Fibroblast of skin of left biceps (primary cell): ENCODE measurements at places on chromosomes 3 and 15.

DNA sequence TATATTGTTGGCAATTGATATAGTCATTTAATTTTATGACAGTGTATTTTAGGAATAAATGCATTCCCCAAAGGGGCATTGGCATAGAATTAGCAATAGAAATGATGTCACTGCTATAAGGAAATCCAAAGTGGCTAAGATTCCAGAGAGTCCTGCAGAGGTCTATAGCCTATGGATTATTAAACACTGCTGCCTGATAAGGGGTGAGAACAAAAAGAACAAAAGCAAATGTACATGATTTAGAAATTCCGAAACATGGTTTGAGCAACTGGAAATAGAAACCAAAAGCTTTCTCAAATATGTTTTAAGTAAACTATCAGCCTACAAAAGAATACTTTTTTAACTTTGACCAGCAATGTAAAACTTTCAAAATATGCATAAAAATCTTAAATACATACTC is 280.1 kb upstream of the RASGRP1 start:
- DNase-seq: no peak

- DNase-seq: no peak
Measured at GRCh38 chr3:33658991-33659848, 58.8 kb downstream of the CLASP2 start.

GRCh38 chr3:154584974-154585373 is 155.0 kb upstream of the GPR149 start:
- DNase-seq: no peak

DNA sequence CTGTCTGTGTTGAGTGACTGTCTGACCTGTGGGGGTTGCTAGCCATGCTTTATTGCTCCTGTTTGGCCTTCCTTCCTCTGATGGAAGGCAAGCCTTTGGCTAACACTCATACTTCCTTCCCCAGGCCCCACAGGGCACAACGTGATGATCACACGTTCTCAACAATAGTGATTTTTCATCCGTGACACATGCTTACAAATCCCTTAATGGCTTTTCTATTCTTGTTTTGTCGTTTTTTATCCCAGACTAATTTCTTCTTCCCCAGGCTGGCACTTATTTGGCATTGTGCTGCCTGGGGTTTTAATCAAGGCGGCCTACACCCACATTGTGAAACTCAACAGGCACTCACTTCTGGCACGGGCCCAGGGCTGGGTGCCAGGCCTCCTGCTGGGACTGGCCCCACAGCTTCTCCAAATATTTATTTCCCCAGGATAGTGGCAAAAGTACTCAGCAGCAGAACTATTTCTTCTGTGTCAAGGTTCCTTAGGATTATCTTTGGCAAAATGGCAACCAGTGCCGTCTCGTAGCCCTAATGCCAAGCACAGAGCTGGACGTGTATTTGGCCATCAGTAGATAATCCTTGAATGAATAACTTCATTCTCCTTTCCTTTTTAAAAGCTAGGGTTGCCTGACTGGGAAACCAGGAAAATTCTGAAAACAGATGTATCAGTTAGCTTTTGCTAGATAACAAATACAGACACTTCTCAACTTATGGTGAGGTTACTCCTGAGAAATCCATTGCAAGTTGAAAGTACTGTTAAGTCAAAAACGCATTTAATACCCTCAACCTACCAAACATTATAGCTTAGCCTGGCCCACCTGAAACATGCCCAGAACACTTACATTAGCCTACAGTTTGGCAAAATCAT is 30.6 kb downstream of the CMTM7 start:
- DNase-seq: no peak

- DNase-seq: no peak
Measured at GRCh38 chr3:196654735-196655090, 15.2 kb downstream of the NRROS start.

- DNase-seq: no peak
Measured at GRCh38 chr3:16323737-16324136, 58.7 kb downstream of the OXNAD1 start.

GRCh38 chr15:23074684-23075083 is 35.3 kb upstream of the TUBGCP5 start:
- no peak for DNase-seq

DNA sequence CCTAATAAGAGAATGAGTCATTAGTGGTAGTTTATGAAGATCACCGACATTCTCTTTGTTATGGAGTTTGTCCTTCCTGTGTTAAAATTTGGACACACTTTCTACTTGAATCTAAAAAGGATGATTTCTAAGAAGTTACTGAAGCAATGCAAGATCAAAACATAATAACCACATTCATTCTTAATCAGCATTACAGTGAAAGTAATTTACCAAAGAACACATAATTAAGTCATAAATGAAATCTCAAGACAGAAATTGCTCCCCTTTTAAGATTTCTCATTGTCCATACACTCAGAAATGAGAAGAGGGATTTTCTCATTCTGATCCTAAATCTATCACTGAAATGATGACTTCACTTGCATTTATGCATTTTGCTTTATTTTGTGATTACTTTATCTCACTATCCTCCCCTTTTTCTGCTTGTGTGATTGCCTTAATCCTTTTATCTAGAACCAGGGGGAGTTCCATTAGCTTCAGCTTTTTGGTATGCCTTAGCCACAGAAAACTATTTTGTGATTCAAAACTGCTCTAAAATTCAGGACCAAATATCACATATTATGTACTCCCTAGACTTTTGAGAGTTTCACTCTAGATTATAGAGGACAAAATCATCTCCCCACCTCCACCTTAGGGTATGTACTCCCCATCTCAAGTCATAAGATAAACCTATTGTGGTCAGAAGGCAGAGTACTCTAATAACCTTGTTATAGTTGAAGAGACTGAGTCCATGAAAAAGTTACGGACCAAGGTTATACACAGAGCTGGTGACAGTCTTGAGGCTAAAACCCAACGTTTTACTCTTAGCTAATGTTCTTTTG is 817.6 kb upstream of the CFAP20DC start:
- no peak for DNase-seq

GRCh38 chr3:23979569-23979968 is 34.5 kb downstream of the NR1D2 start:
- no peak for DNase-seq

DNA sequence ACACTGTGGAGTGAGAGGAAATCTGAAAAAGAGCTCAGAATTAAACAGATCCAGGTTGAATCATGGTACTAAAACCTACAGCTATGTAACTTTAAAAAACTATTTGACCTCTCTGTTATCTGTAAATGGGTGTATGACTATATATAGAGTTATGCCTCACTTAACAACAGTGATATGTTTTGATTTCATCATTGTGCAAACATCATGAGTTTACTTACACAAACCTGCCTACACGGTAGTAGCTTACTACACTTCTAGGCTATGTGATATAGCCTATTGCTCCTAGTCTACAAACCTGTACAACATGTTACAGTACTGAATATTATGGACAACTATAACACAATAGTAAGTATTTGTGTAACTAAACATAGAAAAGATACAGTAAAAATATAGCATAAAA is 191.6 kb upstream of the MEIS2 start:
- no peak for DNase-seq

- no peak for DNase-seq
Measured at GRCh38 chr3:50466177-50466576, 37.3 kb downstream of the CACNA2D2 start.

DNA sequence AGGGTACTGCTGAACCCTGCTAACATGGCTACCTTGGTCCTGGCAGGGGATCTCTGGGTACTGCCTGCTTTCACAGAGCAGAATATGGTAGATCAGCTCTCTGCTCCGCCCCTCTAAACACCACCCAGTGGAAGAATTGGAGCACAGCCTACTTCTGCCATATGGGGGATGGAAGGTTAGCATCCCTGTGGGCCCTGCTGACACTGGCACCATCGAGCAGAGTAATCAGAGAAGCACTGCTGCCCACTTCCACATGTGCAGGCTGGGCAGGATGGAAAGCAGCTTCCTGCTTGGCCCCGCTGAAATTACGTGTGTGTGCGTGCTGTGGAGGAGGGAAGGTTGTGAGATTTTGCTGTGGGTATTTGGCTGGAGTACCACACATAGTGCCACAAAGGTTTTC is 24.8 kb downstream of the CCR1 start:
- DNase-seq: no peak

GRCh38 chr3:125028657-125029056 is 27.1 kb downstream of the HEG1 start:
- DNase-seq: no peak

DNA sequence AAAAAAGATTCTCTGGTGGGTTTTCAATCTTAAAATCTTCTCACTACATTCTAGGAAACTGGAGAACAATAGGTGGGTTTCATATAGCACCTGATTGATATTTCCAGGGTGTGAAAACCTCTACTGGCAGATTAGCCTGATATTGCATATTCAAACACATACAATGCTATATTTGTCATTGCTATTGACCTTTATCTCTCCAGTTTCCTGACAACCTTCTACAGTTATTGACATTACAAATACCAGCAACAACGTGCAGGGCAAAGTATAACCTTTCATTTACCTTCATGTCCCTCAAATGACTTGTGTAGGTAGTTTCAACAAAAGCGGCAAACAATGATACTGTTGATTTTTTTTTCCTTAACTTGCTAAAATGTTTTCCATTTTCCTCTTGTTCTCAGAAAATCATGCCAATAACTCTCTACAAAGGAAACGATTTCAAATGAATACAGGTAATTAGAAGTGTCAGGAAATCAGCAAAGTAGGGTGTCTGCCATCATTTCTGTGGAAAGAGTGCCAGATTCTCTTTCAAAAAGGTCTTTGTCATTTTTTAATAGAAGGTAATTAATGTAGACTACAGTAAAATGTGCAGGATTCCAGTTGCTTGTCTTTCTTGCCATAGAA is 72.6 kb upstream of the CDIN1 start:
- no peak for DNase-seq

DNA sequence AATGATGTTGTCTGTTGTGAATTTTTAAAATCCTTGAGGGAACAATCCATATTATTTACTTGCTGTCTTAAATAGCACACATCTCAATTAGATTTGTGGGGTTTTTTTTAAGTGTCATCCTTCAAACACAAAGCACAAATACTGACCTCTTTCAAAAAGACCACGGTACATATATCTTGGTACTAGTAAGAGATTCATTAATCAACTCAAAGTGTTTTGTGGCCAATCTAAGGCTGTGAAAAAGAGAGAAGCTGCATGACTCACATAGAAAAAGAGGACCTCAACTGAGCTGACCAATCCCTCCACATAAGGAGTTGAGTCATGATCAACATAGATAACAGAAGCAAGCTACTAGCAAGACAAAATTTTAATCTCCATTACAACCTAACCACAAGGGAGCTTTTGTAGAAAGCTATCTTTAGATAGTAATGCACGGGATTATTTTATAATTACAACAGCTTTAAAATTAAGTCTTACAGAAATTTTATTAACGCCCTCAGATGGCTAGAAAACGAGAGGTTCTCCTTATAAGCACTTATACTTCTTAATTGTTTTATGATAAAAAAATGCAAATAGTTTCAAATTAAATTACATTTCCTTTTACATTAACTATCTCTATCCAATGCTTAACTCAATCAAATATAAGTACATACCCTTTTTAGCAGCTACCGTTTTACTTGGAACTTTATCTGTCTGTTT is 60.5 kb downstream of the TOP2B start:
- peak; percentile 53 for DNase-seq

DNA sequence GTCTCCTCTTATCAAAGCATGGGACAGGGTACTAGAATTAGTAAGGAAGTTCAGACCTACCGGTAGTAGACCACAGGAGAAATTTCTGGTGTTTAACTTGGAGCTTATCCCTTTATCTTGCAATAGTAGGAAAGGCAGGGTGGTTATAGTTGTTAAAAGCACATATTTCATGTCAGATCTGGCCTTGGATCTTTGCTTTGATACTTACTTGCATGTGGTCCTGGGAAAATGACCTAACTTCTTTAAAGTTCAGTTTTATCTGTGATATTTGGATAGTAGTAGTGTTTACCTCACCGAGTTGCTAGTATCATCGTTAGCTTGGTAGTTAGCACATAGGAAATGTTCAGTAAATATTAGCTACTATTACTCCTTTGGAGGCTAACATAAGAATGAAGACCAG is 15.4 kb downstream of the EXOG start:
- no peak for DNase-seq

DNA sequence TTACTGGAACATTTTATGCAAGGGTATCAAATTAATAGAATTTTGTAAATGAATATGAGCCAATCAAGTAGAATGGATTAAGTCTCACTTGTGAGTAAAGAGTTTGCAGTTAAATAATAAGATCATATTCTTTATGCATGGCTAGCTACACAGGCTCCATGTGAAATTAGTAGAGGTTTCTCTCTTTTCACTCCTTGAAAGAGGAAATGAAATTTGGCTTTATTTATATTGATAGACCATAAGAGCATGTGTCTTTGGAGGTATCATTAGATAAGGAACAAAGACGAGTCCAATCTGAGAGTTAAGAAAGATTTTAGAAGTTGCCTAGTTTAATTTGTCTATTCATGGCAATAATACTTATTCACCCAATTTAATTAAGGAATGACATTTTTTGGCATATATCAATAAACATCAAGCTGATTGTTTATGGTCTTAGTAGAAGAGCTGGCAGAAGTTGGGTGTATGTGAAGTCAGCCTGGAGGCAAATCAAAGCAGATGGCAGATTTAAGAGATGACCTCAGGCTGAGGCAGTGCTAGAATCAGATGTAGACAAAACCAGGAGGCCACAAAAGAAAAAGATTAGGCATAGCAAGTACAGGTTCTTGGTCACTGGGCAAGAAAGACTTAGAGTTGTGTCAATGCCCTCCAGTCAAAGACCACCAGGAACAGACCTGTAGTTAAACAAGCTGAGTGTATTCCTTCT is 406.5 kb upstream of the ARHGEF26 start:
- no peak for DNase-seq

DNA sequence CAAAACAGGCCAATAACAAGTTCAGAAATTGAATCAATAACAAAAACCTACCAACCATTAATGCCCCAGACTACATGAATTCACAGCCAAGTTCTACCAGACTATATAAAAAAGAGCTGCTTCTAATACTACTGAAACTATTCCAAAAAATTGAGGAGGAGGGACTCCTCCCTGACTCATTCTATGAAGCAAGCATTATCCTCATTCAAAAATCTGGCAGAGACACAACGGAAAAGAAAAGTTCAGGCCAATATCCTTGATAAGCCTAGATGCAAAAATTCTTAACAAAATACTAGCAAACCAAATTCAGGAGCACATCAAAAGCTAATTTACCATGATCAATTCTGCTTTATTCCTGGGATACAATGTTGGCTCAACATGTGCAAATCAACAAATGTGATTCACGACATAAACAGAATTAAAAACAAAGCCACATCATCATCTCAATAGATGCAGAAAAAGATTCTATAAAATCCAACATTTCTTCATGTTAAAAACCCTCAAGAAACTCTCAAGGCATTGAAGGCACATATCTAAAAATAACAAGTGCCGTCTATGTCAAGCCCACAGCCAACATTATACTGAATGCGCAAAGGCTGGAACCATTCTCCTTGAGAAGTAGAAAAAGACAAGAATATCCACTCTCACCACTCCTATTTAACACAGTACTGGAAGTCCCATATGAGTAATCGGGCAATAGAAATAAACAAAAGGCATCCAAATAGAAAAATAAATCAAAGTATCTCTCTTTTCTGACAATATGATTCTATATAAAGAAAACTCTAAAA is 573.6 kb upstream of the GRM7 start:
- DNase-seq: no peak
